NCI-H345 (cell line): ENCODE measurements at places on chromosomes 3 and 15.

DNA sequence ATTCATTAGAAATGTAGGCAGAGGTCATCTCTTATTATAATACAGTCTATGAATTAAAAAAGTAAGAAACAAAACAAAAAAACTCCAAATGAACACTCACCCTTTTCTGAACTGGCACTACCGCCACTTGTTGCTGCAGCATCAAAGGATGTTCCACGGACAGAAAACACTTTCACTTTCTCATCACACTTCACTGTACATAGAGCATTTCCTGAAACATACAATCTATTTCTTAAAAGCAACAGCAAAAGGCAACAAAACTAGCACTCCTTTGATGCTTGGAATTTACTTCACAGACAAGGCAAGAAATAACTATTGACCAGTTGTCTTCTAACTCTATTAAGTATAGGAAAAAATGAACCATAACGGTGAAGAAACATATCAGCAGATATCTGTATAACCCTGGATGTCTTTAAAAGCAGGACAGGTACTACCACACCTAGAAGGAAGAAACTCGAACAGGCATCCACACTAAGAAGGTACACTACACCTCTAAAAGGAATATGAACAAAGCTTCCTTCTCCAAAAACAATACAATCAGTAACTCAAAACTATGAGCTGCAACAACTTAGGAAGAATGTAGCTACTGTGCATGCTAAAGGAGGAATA lies 24.9 kb downstream of the ETFA start:
- no peak for DNase-seq

DNA sequence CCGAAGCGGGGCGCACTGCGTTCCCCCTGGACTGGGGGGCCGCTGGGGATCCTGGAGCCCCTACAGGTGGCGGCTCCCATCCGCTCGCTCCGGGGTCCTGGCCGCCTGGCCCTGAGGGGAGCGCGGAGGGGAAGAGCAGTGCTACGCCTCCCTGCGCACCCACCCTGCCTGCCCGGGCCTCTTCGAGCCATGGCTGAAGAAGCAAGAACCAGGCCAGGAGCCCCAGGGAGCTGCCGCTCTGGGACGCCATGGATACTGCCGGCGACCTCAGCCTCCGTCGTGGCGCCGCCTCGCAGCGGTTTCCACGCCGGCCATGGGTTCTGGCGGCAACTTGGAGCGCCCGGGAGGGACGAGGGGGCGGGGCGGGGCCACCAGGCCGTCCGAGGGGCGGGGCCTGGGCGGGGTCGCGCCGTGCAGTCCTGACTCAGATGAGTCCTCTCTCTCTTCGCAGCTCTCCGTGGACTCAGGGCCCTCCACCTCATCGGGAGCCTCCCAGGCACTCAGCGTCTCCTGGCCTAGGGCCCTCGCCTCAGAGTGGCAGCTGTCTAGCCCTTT lies 50.9 kb downstream of the MYL3 start:
- no peak for DNase-seq

DNA sequence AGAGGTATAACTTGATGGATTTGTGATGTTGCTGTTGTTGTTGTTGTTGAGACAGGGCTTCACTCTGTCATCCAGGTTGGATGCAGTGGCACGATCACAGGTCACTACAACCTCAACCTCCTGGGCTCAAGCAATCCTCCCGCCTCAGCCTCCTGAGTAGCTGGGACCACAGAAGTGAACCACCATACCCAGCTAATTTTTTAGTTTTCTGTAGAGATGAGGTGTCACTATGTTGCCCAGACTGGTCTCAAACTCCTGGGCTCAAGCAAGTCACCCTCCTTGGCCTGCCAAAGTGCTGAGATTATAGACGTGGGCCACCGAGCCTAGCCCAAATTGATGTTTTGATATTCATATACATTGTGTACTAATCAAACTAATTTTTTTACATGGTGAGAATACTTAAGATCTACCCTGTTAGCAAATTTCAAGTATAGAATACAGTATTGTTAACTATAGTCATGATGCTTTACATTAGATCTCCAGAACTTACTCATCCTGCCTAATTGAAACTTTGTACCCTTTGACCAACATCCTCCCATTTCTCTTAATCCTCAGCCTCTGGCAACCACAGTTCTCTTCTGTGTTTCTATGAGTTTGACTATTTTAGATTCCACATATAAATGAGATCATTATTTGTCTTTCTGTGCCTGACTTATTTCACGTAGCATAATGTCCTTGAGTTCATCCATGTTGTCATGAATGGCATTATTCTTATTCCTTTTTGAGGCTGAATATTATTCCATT lies 23.2 kb downstream of the LMCD1 start:
- no peak for DNase-seq

- no peak for DNase-seq
These were observed 248.9 kb upstream of the WNT5A start for GRCh38 chr3:55735976-55736375.

DNA sequence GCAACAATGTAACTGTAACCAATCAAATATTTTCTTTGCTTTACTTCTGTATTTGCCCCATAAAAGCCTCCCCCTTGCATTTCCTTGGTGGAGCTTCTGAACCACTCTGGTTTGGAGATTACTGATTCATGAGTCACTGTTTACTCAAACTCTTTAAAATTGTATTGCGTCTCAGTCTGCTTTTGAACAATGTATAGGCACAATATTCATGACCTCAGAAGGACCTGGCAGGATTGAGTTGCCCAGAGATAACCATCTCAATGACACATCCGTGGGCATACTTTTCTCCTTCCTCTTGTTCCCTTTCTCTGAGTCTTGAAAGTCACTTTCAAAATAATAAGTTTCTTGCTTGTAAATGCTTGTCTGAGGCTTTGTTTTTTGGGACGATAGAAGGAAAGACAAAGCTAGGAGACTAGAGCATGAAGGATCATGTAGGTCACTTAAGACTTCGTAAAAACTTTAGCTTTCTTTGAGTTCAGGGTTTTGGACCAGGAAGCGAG lies 57.1 kb upstream of the POU1F1 start:
- no peak for DNase-seq

GRCh38 chr3:115217678-115218451 lies 70.8 kb upstream of the ZBTB20 start:
- DNase-seq: peak; percentile 46

DNA sequence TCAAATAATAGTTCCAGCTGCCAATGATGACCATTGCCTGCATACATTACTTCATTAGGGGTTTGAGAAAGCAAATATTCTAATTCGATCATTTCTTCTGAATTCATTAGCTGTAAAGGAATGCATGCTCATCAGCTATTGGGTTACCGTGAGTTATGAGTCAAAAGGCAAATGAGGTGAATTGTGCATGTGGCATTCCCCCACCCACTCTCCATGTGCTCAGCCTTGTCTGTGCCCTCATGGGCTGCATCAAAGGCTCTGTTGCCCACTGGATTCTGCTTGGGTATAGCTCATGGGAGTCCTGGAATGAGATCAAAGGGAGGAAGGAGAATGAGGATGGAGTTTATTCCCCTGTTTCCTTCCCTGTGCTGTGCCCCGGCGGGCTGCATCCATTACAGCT lies 99.3 kb upstream of the CHRNA7 start:
- DNase-seq: no peak

GRCh38 chr3:144462337-144462736 lies 490.7 kb downstream of the DIPK2A start:
- DNase-seq: no peak

DNA sequence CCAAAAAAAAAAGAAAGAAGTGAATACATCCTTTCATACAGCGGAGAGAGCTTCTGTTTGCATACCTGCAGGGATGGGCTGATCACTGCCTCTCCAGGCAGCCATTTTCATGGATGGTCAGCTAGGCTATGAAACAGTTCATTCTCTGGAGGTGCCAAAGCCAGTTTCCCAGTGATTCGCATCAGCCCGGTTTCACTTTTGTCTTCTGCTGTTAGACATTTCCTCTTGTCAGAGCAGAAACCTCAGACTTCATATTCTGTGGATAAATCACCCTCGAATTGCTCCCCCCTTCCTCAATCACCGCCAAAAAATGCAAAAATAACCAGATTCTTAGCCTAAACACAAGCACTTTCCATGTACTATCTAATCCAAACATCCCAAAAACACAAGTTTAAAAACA lies 225.6 kb downstream of the ADAMTS9 start:
- no peak for DNase-seq

GRCh38 chr3:72210261-72210660 lies 425.3 kb upstream of the PROK2 start:
- DNase-seq: no peak

DNA sequence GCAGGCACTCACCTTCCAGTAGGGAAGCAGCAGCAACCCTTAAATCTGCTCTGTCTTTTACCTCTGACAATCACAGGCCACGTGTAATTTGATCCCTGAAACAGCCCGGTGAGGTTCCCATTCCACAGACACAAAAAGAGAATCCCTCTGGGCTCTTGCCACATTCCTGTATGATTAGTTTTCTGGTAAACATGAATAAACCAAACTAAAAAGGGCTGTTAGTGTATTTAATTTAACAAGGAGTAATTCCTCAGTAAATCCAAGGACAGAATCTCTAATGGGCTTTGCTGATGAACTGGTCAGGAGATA lies 186.9 kb downstream of the FAM43A start:
- DNase-seq: no peak

- peak; percentile 59 for DNase-seq
These were observed 17.2 kb downstream of the DAPK2 start for GRCh38 chr15:64029110-64029509.

GRCh38 chr3:110779581-110779980 lies 292.0 kb upstream of the NECTIN3 start:
- DNase-seq: no peak

DNA sequence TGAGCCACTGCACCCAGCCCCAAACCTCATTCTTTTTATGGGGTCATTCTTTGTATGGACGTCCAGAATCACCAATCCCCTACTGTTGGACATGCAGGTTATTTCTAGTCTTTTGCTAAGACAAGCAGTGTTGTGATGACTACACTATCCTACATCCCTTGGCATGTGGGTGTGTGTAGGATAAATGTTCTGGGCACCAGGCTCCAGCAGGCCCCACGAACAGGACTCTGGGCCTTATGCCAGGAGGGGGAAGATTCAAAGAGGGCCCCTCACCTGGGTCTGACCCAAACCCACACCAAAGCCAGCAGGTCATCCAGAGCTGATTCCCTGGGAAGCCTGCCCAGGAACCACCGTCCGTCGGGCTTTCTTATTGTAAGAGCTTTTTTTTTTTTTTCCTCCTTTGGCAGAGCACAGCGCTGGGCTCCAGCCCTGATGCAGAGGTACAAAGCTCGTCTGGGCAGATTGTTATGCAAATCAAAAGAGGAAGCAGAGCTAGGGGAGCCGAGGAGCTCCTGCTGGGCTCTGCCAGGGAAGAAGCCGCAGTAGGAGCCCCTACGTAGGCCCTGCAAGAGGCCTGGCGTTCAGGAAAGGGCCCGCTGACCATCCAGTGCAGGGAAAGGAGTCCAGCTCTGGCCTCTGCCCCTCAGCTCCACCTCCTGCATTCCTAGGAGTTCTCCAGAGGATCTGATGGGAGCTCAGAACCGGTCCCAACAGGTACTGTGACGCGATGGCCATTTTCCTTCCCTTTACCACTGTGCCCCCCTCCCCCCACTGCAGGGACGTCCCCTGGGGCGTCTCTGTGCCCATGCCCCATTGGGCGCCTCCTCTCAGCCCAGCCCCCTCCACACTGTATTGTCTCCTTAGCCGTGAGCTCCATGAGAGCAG lies 29.0 kb upstream of the FURIN start:
- peak; percentile 6 for DNase-seq

DNA sequence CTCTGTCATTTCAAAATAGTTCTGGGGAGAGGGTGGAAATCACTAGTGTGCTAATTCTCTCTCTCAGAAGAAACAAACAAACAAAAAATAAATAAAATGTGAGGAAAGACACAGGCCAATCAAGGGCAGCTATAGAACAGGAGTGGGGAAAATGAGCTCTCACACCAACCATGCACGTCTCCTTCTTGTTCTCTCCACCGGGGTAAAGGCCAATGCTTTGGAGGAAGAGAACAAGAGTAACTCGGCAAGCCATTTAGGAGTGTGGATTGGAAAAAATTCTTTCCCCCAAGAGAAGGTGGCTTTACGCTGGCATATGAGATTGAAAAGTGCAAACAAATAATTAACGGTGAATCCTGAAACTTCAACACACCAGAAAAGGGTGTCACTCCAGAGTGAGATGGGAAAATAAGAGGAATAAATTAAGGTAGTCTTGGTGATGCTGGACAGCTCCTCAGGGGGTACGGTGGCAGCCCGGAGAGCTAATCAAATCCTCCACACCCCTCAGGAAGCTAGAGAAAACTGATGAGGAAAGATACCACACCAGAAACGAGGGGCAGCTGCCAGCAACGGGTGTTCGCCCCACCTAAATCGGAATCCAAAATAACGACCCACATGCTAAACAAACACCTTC lies 88.0 kb downstream of the RFTN1 start:
- DNase-seq: no peak

GRCh38 chr3:30768703-30769550 lies 125.5 kb downstream of the GADL1 start:
- peak; percentile 48 for DNase-seq

DNA sequence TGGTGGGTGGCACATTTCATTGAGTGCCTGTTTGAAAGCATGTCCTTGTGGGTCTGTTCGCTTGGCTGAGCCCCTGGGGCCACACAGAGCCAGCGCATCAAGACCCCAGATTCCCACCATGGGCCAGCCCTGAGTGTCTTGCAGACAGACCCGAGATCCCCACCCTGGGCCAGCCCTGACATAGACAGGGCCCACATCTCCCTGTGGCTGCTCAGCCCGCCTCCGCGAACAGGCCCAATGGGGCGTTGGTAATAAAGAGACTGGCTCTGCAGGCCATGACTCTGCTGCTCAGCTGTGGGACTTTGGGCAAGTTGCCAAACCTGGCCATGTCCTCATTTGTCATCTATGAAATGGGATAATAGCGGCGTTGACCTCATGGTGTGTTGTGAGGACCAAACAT lies 22.6 kb downstream of the FAH start:
- no peak for DNase-seq

GRCh38 chr15:24394303-24394702 lies 281.3 kb upstream of the NPAP1 start:
- DNase-seq: no peak

- no peak for DNase-seq
These were observed 13.6 kb downstream of the PRKCD start for GRCh38 chr3:53174346-53175250.

DNA sequence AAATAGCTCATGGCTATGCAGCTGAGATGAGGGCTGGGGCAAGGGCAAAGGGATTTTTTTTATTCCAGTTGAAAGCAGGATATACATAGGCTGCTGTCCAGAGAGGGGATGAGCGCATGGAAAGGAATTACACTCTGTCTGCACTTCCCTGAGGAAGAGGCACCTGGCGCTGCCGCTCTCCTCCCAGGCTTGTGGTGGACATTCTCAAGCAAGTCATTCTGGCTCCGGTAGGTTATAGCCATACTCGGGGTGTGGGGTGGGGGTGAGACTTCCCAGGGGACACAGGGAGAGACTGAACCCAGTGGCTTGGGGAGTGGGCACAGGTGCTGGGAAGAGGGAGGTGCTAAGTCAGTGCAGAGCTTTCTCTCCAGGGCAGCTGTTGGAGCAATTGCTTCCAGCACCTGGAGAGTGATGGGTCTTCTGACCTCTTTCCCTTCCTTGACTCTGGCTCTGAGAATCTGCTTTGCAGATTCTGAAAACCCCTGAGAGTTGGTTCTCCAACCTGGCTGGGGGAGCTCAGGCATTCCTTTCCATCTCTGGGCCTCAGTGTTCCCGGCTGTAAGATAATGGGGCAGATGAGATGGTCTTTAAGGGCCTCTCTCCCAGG lies 24.3 kb downstream of the CYP8B1 start:
- DNase-seq: no peak
